ENCODE measurements at places on chromosomes 5 and 9.

DNA sequence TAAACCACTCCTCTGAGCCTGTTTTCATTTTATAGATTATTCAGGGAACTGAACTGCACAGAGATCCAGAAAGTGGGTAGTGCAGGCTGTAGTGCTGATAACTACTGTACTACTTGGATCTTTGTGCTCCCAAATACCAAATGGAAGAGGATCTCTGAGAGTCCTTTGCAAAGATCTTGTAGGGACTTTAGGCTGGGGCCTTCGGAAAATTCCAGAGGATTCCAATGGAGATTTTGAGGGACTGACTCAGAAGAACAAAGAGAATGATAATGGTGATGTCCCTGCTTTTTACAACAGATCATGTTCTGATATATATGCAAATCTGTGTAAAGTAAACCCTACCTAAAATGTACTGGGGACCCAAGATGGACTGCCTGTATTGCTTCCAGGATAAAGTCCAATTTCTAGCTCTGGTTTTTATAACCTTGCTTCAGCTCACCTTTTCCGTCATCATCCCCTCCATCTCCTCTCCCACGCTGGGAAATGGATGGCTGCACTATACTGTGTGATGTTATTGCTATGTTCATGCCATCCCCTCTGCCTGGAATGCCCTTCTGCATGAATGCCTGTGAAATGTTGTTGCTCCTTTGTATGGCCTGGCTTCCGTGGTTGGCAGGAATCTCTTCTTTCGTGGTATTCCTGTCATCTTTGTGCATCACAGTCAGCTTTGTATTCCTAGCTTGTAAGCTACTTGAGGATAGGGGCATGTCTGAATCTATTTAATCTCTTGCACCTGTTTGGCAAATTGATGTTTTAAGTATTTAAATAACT lies 9.7 kb upstream of the PSMD5 start:
- no peak for DNase-seq

DNA sequence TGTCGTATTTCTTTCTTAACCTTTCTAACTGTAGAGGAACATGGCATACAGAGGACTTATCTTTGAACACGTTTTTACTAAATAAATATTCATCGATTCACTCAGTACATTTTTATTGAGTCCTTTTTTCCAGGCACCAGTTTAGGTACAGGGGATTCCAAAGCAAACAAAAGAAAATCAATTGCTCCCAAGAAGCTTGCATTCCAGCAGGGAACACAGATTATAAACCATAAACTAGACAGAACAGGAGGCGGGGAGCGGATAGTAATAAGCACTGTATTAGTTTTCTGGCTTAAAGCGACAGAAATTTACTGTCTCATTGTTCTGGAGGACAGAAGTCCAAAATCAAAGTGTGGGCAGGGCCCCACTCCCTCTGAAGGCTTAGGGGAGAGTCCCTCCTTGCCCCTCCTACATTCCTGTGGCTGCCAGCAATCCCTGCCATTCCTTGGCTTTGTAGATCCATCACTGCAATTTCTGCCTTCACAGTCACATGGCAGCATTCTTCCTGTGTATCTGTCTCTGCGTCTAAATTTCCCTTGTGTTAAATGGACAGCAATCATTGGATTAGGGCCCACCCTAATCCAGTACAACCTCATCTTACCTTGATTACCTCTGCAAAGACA lies 115.5 kb downstream of the COL23A1 start:
- no peak for DNase-seq

- DNase-seq: no peak
Observed at GRCh38 chr5:69188811-69189161, 597 bp upstream of the CENPH start.

DNA sequence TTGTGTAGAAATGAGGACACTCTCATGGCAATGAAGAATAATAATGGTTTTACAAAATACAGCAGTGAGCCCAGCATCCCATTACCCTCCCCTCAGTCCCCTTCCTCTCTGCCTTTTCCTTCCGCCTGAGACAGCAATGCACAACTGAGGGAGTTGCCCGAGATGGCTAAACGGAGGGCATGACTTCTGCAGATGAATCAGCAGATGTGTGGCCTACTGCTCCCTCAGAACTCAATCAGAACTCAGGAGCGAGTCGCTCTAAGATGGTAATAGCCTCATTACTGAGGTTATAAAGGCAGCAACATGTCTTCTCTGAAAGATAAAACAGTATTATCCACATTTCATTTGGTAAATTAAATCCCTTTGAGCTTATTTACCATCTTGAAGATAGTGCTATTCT lies 326.6 kb downstream of the ENC1 start:
- no peak for DNase-seq

DNA sequence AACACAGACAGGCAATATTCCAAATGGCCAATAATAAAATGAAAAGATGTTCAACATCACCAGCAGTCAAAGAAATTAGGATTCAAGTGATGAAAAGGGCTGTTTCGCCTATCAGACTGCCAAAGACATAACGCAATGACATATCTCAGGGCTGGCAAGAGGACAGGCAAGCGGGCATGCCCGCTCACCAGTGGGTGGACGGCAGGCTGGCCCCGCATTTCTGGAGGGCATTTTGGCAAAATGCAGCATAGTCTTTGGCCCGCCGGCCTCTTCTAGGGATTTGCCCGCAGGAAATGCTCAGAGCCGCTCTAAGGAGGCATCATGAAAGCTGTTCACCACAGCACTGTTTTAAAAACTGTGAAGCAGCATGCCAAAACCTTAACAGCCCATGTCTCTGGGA lies 1.4 kb upstream of the PPP1R26 start:
- no peak for DNase-seq

DNA sequence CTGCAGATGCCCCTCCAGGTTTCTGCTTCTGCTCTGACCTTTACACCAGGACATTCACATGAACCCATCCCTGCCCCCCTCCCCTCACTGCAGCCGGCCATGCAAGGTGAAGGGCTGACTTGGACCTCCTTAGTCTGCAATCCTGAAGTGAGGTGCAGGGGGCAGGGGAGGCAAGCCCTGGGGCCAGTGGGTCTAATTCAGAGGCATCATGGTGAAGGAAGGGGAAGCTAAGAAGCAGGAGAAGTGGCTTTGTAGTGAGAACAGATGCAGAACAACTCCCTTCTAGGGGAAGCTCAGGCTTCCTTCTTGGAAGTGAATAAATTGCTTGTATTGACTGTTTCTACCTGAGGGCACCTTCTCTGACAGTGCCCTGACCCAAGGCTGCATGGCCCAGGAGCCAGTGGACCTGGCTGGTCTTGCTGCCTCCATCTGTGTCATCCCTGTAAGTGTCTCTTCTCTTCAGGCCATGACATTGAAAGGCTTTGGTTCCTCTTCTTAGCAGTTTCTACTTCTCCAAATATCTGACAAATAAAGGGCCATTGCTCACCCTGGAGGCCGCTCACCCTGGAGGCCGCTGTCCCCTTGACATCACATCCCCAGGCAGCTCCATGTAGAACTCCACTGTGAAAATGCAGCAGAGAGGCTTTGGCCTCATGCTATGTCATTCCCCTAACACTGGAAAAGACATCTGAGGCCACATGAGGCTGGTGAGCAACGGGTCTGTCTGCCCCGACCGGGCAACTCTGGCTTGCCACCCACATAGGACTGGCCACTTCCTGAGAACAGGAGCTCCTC lies 55.3 kb downstream of the GADD45G start:
- no peak for DNase-seq

GRCh38 chr9:14962193-14962882 lies 52.1 kb upstream of the FREM1 start:
- DNase-seq: no peak

DNA sequence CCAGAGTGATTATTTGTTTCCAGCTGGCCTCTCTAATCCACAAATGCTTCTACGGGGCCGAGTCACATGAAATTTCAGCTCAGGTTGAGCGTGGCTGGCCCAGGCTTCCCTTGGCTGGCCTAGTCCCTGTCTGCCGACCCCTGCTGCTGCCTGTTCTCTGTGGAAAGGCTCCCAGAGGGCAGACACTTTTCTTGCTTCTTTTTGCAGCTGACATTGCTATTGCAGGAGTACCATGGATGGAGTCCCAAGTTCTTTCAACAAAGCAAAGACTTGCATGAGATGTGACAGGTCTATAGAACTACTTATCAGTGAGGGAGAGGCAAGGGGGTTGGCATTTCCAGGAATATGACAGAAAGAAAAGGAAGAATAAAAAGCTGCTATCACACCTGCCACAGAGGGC lies 287.4 kb upstream of the ARRDC3 start:
- DNase-seq: peak; percentile 12

- DNase-seq: no peak
Observed at GRCh38 chr5:133827830-133828229, 140.6 kb downstream of the C5orf15 start.

DNA sequence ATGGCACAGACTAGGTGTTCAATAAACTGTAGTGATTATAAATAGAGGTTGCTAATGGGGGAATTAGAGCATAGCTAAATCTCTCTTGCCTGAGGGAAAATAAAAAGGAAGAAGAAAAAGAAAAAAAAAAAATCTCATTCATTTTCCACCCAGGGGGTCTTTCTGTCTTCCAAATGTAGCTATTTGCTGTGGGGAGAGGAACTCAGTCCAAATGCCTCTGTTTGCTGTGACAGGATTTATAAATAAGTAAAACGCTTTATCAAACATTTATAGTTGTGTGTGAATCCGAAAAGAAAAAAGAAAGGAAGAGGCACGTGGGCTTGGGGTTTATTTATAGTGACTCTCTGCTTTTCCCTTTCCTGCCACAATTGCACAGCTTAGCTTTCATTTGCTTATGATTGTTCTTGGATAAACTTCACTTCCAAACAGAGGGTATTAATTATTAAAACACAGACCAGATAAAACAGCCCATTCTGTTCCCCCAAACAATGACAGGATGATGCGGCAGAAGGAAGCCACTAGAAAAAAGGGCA lies 245.7 kb downstream of the ASTN2 start:
- no peak for DNase-seq

DNA sequence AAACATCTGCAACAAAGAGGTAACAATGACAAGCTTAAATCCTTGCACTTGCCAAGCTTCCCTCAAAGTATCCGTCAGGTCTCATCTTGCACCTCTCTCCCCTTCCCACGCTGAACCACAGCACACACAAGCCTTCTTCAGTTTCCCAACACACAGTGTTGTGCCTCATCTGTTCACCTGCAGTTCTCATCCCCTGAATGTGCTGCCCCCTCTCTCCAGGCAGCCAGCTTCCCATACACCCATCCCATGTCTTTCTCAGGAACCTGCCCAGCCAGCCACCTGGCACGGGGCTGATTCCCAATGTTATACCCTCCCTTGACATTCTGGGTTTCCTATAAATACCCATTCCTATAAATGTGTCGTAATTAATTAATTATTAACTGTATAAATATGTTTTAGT lies 314.8 kb downstream of the PRELID2 start:
- no peak for DNase-seq

DNA sequence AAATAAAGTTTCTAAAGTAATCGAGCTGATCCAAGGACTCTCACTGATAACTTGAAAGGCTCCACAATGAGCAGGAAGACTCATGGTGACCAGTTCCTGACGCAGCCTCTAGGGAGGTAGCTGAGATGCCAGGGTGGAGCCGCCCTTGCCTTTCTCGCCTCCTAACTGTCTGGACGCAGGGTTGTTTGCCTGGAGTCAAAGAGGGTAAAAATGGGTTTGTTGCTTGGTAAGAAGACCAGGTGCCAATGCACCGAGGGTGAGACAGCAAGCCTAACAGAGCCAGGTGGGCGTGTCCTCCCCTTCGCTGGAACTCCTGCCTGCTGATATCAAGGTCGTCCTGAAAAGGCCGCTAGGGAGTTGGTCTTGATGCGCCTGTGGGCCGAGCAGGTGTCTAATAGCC lies 48.6 kb upstream of the FCN1 start:
- DNase-seq: peak; percentile 12

GRCh38 chr5:171848911-171849520 lies 63.4 kb downstream of the SMIM23 start:
- no peak for DNase-seq

GRCh38 chr9:98328770-98329169 lies 73.3 kb upstream of the TBC1D2 start:
- no peak for DNase-seq

DNA sequence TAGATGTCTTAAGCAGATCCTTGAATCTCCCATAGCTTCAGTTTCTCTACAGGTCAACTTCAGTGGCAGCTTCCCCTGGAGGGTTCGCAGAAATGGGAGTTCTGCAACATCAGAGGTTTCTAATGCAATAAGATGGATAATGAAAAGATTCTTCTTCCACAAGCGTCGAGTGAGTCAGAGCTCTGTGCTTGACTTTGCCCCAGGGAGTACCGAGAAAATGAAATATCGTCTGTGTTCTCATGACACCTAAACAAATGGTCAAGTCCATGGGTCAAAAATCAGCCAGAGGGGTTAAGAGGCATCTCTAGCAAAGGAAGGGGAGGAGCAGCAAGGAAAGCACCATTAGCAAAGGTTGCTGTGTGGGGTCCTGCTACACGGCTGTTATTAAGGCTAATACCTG lies 3.2 kb upstream of the ADRA1B start:
- no peak for DNase-seq

DNA sequence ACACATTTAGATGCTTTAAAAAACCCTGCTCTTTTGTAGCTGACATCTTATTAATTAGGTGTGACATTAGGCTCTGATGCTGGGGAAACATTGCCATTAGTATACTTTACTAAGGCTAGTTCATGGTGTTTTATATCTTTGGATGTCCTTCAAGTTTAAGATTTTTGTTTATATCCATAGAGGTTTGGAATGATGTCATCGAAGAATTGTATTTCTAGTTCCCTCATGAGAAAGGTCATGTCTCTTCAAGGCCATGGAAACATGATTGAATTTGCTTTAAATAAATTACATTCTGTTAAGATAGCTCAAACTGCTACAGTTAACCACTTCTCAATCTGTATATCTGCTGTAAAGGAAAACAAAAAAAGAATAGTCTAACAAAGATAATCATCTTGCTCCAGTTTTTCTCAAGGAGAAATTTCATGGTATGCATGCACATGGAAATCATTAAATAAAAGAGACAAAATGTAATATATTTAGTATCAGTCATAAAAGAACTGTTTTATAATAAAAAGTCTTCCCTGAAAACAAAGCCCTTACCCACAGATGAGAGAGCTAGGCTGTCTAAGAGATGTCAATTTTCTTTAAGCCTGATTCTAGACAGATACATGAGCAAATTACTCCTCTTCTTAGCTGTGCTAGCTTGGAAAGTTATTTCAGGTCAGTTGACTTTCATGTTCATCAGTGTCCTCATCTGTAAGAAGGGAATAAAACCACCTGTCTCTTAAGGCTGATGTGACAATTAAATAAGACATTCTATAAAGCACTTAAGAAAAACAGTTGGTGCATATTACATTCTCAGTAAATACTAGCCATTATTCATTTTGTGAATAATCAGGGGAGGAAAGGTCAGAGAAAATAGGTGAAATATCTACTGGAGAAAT lies 25.0 kb upstream of the STARD4 start:
- no peak for DNase-seq

DNA sequence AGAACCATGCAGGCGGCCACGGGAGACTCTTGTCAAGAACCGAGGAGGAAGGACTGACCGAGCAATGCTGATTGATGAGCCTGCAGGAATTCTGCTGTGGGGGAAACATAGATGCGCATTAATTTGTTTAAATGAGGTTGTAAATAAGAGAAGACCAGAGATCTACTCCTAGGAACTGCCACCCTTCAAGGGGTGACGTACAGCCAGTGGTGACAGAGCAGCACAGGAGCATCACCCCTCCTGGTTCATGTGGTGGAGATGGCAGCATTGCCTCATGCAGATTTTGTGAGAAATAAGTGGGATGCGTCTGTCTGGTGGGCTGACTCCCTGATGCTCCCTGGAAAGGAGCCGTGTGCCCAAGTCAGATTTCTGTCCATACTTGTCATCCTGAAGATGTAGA lies 22.2 kb downstream of the SRD5A1 start:
- no peak for DNase-seq

GRCh38 chr9:127135056-127135745 lies 12.8 kb upstream of the ANGPTL2 start:
- DNase-seq: no peak
